ENCODE measurements at places on chromosomes 1 and 21.

DNA sequence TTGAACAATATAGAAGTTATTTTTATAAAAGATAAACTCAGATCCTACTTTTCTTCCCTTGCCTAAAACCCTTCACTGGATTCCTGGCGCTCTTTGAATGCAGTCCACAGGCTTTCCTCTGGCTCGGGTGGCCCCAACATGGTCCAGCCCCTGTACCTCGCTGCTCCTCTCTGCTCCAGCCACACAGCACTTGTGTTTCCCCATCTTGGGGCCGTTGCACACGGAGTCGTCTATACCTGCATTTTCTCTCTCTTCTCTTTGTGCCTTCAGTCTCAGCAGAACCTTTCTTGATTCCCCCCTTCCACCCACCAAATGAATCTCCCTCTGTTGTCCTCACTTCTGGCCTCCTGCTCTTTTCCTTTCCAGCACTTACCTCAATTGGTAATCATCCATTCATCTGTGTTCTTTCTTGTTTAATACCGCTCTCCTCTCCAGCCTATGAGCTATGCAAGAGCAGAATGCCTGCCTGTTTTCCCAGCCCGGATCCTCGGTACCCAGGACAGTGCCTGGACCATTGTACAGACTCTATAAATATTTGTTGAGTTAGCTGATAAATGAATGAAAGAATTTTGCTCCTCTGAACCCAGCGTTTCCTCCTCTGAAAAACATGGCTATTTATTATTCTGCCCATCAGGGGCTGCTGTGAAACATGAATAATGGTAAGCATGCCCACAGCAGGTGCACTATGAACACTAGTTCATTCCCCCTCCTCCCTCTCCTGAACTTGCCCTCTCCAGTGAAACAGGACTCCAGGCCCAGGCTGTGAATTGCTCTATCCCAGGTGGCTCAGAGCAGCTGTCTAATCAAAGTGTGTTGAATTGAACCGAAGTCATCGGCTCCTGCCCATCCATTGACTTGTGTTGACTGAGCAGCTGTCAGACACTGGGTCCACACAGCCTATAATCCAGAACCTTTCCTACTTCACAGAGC is 266.9 kb downstream of the PTPRU start:
- DNase-seq, result no peak

GRCh38 chr1:8908388-8909151 is 30.1 kb upstream of the ENO1 start:
- no peak for DNase-seq

DNA sequence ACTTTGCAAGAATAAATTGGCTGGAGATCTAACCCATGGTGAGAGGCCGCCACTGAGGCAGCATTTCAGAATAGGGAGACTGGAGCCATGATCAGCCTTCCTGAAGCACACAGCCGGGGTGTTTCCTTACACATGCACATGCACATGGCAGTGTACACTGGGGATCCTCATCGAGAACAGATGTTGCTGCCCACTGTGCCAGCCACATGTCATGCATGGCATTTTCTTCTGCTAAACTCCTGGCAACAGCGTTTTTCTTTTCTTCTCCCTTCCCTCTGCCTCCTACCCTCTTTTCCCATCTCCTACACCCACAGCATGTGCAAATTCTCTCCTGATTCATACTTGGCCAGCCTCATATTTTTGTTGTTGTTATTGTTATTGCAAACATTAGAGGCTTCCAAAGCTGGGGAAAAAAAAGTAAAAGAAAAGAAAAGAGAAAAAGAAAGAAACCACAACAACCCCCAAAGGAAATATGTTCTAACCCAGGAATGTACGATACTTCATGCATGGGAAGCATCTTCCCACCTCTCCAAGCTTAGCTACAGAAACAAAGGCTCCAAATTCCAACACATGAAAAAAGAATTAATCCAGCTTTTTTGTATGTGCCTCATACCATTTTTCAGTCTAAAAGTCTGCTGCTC is 344.0 kb downstream of the ASTN1 start:
- DNase-seq, result no peak

DNA sequence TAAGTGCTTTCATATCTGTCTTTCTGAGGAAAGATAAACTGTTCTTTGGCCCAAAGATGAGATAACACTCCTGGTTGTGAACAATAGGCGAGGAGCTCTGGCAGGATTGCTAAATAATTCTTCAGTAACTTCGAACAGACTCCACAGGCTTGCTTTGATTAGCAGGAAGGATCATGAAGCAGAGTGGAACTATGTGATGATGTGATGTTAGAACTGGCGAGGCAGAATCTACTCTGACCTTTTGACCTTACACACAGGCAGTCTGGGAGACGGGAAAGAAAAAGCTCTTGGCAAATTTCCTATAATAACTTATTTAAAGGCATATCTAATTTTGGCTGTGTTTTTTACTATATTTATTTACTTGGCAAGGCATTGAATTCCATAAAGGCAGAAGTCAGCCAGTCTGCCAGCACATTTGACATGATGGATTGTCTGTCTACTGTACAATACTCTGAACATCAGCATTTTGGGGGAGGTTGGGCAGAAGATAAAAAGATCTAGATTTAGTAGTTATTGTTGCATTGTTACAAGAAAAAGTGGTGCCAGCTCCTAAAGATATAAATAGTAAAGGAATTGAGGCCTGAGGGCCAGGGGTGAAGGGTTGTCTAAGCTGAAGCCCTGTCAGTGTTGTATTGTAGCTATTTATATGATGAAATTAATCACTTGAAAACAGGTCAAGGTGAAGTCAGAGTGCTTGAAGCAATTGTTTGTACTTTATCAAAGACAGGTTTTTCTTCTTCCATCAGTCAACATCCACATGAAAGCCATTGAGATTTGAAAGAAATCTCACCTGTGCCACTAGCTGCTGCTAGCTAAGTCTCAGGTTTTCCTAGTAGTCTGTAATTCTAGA is 708.8 kb downstream of the LTN1 start:
- DNase-seq, result no peak

DNA sequence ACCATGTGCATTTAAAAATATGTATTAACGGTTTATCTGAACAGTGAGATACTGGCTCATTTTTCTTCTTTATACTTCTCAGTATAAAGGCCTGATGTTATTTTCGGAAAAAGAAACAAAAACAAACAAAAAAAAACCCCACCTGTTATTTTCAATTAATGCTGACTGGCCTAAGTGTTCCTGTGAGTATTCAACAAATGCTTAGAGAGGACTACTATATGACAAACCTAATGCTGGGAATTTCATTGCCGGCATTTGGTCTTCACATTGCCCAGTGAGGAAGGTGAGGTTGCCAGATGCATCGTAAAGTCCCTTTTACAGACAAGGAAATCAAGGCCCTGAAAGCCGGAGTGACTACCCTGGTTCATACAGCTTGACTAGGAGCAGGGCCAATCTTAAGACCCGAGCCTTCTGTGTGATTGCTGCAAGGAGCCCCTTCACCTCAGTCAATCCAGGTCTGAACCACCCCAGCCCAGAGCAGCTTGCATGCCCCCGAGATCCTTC is 599 bp downstream of the MRPL24 start:
- no peak for DNase-seq

DNA sequence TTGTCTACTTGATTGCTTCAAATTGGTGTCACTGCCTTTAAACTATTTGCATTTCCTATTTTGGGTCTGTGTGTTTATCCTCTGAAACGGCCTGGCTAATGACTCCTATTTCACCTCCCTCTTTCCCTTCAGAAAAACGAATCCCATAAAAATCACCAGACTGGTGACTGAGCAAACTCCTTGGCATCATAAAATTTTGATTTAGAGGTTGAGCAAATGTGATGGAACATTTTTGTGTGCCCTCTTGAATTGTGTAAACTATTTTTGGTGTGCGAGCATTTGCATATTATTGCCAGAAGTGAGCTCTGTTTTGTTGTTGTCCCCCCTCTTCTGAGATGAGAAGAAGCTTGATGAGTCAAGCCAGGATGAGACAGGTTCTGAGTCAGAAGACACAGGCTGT is 316.1 kb downstream of the AJAP1 start:
- no peak for DNase-seq

DNA sequence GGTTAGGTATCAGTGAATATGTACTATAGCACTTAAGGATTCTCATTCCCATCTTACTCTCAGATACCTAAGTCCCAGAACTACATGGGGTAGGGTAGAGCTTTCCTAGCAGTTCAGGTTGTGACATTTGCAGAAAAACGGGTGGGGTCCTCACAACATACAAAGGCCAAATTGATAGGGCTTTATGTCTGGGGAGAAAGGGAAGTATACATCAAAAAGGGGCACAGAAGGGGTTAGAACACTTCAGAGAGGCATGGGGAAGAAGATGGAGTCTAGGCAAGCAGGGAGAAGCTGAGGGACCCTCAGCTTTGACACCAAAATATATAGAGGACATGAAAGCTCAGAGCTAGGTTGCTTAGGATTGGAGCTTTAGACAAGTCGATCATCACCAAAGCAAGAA is 3.6 kb downstream of the UROD start:
- no peak for DNase-seq

DNA sequence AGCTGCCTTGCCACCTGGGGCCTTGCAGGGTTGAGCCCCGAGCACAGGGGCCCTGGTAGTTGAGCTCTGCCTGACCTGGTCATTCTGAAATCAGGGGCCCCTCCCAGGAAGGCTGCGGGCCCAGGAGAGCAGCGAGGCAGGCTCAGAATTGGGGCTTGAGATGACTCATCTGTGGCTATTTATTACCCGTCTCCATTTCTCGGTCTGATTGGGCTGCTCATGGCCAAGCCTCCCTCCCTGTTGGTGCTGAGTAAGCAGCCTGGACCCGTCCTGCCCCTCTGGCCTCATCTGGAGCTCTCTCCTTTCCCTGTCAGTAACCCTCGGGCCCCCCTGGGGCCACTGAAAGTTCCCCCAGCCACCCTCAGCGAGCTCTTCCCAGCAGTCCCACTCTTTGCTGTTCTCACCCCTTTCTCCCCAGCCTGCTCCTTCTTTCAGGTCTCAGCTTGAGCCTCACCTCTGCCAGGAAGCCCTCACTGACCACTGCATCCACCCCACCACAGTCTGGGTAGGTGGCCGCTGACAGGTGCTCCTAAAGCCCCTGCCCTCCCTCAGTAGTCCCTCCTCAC is 11.0 kb upstream of the TNFRSF8 start:
- DNase-seq, result no peak

DNA sequence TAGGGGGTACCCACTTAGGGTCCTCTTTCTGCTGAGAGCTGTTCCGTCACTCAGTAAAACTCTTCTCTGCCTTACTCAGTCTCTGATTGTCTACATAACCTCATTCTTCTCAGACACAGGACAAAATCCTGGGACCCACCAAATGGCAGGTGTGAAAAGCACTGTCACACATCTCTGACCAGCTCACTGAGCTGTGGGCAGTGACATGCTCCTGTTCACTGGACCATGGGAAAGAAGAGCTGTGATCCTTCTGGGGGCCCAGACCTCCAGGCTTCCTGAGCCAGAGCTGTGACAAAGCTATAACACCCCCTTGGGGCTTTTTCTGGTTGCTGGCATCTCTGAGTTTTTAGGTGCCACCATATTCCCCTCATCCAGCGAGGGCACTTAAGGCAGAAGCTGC is 115.7 kb downstream of the NTPCR start:
- no peak for DNase-seq

DNA sequence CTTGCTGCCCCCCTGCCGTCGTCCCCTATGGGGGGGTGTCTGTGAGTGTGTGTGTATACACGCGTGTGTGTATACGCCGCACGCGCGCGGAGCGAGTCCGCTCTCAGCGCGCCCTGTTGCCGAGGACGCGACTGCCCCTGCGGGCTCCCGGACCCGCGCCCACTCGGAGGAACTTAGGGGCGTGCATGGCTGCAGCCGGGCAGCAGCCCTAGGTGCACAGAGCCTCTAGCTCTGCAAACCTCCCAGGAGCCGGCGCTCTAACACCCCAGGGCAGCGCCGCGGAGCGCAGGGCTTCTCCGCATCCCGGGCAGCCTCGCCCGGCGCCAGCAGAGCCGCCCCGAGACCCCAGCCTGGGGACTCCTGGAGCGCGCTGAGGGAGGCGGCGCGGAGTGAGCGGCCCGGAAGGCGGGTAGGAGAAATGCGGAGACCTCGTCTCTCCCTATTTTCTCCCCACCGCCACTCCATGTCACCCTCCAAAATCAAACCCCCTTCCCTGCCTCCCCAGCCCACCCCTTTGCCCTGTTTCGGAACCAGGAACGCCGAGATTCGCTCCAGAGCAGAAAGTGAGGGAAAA is 574 bp downstream of the ITPKB start:
- DNase-seq, result no peak

- DNase-seq, result no peak
These were observed 84.5 kb downstream of the RPS6KC1 start for GRCh38 chr1:213135572-213135971.

- no peak for DNase-seq
These were observed 64.8 kb upstream of the TSPAN2 start for GRCh38 chr1:115153966-115154557.

GRCh38 chr1:10525208-10525607 is 50.5 kb downstream of the PEX14 start:
- no peak for DNase-seq

DNA sequence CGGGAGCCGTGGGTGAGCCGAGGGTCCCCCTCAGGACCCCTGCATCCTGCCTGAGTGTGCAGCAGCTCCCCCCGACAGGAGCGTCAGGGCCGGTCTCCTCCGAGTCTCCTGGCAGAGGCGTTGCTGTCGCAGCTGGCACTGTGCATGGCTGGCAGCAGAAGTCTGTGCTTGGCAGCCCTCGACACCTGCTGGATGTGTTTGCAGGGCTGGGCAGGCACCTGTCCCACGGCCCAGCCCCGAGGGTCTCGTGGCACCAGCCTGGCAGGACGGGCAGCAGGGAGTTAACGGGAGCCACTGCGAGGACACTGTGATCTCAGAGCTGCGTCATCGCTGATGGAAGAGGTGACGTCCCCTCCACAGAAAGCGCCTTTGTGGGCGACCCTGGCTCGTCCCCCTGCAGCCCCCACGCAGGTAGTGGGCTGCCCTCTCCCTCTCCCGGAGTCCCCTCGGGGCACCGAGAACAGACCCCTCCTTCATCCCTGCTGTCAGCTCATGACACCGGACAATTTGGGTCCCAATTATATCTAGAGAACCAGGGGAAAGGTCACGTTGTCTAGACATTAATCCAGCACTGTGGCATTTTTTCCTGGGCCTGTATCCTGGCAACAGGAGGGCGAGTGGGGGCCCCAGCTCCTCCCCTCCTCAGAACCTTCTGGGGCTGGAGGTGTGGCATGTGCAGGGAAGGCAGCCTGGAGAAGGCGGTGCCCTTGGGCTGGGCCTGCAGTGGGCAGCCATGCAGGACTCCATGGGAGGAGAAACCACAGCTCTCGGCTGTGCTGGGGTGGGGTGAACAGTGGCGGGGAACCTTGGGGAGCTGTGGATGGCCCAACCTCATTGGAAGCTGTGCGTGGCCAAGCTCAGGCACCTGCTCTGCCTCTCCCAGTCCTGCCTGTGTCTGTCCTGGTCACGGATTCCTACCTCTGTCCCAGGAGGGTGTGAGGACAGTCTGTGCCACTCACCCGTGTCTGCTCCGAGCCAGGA is 15.4 kb downstream of the COL18A1 start:
- DNase-seq, result no peak

Data from stimulated activated CD8-positive, alpha-beta memory T cell treated with anti-CD3 and anti-CD28 coated beads, Interleukin-7, amount 100 ng/mL, for 1 hour (primary cell).